Stimulated activated CD4-positive, alpha-beta T cell treated with anti-CD3 and anti-CD28 coated beads, TNF-alpha, amount 100 ng/mL, for 1 hour (primary cell): ENCODE measurements at places on chromosomes 4 and X.

- DNase-seq, result no peak
Measured at GRCh38 chrX:97070346-97070745, 186.6 kb downstream of the RPA4 start.

GRCh38 chr4:140654495-140654814 is 85.7 kb upstream of the UCP1 start:
- DNase-seq, result no peak

- DNase-seq, result no peak
Measured at GRCh38 chr4:73505567-73505966, 24.0 kb downstream of the AFM start.

GRCh38 chr4:74549936-74550335 is 105.0 kb downstream of the AREG start:
- DNase-seq, result no peak

DNA sequence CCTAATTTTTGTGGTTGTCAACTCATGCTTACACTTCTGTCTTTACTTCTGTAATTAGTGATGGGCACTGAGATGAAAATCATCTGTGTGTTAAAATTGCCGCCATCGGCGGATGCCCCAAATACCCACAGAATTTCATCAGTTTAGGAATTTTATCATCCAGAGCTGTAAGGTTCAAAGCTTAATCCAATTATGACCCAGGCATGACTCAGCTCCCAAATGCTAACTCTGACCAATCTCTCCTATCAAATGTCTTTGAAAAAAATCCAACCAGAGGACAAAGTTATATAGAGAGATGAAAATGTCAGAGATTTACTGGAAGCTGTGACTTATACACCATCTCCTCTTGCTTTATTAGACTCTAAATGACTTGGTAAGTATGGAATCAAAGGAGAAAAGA is 1048.7 kb upstream of the PRKX start:
- DNase-seq, result no peak

GRCh38 chr4:171629182-171629581 is 184.0 kb upstream of the GALNTL6 start:
- DNase-seq, result no peak

DNA sequence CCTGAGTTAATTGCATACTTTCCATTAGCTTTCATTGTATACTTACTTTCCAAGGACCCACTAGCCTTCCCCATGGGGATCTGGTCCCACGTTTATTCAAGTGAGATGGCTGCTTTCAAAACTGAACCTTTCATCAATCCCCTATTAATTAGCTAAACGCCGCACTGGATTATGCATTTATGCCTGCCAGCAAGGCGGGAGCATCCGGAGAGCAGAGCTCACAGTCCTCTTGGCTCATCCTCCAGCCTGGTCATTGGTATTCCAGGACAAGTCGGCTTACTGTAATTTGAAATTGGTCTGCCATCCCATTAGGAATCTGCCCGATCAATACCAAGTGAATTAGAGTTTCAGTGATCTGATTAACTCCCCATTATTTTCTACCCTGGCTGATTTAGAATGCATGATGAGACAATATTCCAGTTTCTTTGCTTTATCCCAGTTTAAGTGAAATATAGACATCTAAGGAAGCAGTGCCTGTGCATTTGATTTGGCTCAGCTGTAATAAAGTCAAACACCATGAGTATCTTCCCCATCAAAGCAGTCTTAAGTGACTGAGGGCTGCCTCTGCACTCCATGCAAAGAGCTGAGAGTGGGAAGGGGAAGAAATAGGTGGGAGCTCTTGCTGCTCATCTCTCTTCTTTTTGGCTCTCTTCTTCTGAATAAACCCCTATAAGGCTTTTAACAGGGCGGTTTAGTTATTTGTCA is 411.4 kb downstream of the GPAT3 start:
- no peak for DNase-seq

GRCh38 chr4:128688033-128688721 is 121.3 kb upstream of the JADE1 start:
- DNase-seq, result no peak

- no peak for DNase-seq
Measured at GRCh38 chrX:24242649-24243175, 71.2 kb downstream of the SUPT20HL2 start.

DNA sequence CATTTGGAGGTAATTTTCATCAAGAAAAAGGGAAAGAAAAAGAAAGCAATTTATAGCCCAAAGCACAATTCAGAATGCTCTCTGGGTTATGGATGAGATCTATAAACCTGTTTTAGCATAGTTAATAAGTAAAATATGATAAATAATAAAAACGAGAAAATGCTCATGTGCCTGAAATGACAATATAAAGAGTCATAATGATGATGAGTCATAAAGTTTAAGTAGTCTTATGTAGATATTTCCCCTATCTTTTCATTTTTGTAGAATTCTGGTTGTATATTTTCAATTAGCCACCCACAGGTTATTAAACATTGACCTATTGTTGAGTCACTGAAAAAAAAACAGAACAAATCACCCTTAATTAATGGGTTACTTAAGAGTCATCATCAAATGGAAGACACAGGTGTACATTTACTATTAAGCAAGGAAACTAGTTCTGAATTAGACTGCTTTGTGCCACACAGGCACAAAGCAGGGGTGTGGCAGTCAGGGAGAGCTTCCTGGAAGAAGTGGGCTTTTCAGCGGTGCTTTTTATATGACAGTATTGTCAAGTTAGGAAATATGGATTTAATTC is 29.3 kb downstream of the BEND4 start:
- no peak for DNase-seq

DNA sequence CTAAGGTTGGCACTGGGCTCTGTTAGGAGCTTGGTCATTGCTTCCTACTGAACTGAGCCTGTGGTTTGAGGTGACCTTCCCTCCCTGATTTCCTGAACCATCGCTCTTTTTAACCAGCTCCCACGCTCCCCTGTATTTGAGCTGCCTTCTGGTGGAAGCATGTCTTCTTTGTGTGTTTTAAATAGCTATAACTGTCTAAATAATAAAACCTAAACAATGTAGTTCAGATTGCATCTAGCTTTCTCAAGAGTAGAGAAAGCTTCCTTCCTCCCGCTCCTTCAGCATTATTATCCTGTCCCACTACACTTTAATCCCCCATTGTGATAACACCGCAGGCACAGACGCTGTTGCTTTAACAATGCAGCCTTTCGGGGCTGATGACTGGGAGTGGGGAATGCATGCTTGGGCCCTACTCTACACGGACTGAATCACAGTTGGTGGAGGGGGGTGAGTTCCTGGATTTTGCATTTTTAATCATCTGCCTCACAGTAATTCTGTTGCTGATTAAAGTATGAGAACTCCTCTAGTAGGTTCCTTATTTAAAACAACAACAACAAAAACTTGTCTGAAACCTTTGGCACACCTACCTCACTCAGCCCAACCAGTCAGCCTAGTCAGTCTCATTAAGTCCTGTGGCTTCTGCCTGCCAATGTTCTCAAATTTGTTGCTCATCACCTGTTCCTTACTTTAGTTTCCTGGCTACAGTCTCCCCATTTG is 6.6 kb downstream of the SMS start:
- DNase-seq, result no peak

GRCh38 chr4:20264688-20265087 is 13.0 kb downstream of the SLIT2 start:
- no peak for DNase-seq

- no peak for DNase-seq
Measured at GRCh38 chrX:66022632-66023384, 17.1 kb downstream of the VSIG4 start.

GRCh38 chr4:182245541-182246215 is 2.5 kb downstream of the TENM3 start:
- no peak for DNase-seq

DNA sequence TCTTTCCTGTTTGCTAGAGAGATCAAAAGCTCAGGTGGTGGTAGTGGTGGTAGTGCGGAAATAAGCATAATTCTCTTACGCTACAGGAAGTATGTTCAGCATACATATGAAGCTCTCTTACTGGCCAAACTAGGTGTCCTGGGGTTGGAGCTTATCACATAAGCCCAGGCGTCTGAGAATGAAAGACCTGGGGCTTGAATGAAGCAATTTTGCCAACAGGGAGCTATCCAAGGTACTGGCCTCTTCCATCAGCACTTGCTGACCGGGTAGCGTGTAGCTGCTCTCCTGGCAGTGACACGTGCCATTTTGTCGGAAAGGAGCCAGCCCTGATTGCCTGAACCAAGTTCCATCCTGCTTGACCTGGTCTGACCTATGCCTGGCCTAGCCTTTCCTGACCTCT is 65.9 kb upstream of the HPF1 start:
- DNase-seq, result no peak

DNA sequence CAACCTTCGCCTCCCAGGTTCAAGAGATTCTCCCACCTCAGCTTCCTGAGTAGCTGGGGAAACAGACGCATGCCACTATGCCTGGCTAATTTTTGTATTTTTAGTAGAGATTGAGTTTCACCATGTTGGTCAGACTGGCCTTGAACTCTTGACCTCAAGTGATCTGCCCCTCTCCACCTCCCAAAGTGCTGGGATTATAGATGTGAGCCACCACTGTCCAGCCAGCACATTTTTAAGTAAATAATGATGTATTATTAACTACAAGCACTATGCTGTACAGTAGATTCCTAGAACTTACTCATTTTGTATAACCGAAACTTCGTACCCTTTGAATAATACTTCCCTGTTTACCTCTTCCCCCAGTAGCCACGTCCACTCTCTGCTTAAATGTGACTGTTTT is 96.0 kb upstream of the GABRG1 start:
- DNase-seq, result no peak
